ENCODE measurements at places on chromosomes 13 and 19. TPM values are rescaled to one million over a fixed set of nuclear protein-coding genes. Genes with fewer than 3 reads are reported as not detected.
A peak's percentile ranks its signal among the peaks of the same experiment; 100 is the strongest.

The TRAPPC2B gene
- polyA plus RNA-seq, result 15.3 TPM

DNA sequence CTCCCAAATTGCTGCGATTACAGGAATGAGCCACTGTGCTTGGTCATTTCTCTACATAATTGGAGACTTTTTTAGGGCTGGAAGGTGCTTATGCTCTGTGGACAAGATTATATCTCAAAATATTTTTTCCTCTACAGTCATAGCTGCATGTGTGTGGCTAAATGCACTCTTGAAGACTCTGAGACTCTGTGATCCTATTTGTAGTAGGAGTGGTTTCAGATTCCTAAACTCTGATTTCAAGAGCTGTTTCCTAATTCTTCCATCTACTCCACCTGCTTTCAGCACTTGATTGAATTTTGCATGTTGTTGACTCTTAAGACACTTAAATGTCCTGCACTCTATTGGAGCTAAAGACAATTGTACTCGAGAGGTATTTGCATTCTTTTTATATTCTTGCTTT, 78.0 kb downstream of the KLF5 start:
- DNase-seq, result peak; percentile 16

The TGFBR3L gene
- 0.25 TPM for polyA plus RNA-seq

DNA sequence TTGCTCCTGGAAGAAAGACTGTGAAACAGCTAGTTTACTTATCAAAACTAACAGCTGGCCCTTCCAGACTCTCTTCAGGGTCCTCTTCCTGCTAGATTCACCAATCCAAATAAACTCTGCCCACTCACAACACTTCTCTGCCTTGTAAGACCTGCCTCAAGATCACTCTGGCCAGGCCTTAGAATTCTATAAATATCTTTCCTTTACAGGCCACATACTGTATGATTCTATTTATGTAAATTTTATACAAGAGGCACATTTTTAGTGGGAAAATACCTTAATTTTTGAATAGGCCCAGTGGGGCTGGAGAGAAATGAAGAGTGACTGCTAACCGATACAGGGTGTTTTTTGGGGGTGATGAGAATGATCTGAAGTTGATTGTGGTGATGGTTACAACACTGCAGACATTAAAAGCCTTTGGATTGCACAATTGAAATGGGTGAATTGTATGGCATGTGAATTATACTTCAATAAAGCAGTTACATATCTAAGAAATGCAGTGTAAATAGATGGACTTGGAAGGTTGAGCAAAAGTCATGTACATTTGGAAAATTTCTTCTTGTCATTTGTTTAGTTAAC, 141.8 kb downstream of the GPC5 start:
- no peak for DNase-seq

The ADGRL1 gene
- polyA plus RNA-seq, result 9.4 TPM

GRCh38 chr19:35991731-35992450, 3.1 kb upstream of the SDHAF1 start:
- DNase-seq, result no peak

The ZSCAN4 gene
- polyA plus RNA-seq, result 0.07 TPM

DNA sequence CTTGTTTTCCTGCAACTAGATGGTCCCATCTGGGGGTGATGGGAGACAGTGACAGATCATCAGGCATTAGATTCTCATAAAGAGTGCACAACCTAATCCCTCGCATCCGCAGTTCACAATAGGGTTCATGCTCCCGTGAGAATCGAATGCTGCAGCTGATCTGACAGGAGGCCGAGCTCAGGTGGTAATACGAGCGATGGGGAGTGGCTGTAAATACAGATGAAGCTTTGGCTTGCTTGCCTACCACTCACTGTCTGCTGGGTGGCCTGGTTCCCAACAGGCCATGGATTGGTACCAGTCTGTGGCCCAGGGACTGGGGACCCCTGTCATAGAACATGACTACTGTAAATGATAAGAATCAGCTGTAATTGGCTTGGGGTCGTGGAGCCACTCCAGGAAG, 28.0 kb downstream of the WDR88 start:
- no peak for DNase-seq

The CEACAM8 gene
- 0.88 TPM for polyA plus RNA-seq

DNA sequence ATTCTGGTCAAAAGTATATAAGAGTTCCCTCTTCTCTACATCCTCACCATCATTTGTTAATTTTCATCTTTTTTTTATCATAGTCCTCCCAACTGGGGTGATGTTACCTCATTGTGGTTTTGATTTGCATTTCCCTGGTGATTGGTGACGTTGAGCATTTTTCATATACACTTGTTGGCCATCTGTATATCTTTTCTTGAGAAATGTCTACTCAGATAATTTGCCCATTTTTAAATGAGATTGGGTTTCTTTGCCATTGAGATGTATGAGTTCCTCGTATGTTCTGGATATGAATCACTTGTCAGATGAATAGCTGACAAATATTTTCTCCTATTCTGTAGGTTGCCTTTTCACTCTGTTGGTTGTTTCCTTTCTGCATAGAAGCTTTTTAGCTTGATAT, 2.4 kb downstream of the CD33 start:
- no peak for DNase-seq

DNA sequence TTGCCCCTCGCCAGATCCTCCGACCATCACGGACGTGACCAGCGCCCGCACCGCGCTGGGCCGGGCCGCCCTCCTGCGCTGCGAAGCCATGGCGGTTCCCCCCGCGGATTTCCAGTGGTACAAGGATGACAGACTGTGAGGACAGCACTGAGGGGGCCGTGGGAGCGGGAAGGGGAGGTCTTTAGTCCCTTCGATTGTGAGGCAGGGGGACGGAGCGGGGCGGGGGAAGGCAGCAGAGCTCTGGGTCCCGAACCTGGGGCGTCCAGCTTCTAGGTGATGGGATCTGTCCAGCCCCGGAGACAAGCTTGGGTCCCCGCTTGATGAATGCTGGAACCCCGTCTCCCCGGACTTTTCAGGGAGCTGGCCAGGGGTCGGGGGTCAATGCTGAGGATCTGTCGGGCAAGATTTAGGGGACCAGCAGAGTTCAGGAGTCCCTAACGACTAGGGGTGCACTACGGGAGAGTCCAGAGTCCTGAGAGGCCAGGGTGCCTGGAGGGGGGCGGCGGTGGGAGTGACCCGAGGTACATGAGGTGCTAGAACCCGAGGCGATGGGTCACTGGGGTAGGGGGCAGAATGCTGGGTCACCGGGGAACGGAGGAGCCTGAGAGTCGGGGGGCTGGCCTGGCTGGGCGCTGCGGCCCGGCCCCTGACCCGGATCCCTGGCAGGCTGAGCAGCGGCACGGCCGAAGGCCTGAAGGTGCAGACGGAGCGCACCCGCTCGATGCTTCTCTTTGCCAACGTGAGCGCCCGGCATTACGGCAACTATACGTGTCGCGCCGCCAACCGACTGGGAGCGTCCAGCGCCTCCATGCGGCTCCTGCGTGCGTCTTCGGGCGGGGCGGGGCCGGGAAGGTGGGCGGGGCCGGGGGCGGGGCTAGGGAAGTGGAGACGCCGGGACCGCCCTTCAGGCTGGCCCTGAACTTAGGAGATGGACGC, 14.6 kb downstream of the VSIG10L start:
- DNase-seq, result peak; percentile 53

DNA sequence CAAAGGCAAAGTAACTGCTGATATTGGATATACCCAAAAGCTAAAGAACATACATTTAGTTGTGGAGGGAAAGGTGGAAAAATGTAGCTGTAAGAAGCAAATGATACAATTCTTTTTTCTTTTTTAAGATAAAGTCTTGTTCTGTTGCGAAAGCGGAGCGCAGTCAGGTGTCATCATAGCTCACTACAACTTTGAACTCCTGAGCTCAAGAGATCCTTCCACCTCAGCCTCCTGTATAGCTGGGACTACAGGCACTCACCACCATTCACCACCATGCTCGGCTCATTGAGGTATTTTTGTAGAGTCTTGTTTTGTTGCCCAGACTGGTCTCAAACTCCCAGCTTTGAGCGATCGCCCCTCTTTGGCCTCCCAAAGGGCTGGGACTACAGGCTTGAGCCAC, 38.0 kb downstream of the TBC1D4 start:
- no peak for DNase-seq

Measured in lung (tissue), 17 donors.